ENCODE measurements at places on chromosomes 16 and 17.

DNA sequence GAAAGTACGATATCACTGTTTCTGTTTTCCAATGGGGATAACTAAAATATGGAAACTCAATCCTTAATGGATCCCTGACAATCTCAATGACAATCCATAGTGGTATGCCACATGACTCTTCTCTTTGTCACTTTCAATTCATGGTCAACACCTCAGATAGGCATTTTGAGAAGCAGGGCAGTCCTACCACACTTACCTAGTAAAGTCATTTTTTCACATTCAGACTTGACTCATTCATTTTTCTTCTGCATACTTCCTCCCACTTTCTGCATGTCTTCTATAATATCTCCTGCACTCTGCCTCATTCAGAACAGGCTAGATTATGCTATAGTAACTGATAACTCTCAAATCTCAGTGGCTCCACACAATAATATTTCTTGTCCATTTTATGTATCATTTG, 117.5 kb downstream of the FTO start:
- DNase-seq, result peak; percentile 49

GRCh38 chr17:53273126-53273525, 549.6 kb upstream of the KIF2B start:
- DNase-seq, result no peak

- DNase-seq, result no peak
Observed at GRCh38 chr16:51222016-51222415, 70.9 kb upstream of the SALL1 start.

DNA sequence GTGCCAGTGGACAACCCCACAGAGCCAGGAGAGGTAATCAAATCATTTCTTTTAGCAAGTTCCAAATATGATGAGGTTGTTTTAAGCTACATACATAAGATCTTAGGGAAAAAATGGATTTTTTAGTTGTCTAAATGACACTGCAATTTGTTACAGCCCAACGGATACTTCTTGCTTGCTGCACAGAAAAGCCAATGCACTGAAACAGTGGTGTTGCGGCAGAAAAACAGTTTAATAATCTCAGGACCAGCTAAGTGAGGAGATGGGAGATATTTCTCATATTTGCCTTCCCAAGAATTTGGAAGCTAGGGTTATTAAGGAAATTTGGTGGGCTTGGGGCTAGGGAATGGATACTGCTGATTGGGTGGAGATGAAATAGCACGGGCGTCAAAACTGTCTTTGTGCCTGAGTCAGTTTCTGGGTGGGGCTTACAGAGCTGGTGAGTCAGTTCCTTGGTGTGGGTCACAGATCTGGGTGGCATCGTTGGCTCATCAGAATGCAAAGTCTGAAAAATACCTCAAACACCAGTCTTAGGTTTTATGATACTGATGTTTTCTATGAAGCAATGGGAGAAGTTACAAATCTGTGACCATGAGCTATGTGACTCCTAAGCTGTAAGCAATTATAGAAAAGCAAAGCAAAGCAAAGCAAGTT, 255.4 kb downstream of the IRX3 start:
- DNase-seq, result no peak

DNA sequence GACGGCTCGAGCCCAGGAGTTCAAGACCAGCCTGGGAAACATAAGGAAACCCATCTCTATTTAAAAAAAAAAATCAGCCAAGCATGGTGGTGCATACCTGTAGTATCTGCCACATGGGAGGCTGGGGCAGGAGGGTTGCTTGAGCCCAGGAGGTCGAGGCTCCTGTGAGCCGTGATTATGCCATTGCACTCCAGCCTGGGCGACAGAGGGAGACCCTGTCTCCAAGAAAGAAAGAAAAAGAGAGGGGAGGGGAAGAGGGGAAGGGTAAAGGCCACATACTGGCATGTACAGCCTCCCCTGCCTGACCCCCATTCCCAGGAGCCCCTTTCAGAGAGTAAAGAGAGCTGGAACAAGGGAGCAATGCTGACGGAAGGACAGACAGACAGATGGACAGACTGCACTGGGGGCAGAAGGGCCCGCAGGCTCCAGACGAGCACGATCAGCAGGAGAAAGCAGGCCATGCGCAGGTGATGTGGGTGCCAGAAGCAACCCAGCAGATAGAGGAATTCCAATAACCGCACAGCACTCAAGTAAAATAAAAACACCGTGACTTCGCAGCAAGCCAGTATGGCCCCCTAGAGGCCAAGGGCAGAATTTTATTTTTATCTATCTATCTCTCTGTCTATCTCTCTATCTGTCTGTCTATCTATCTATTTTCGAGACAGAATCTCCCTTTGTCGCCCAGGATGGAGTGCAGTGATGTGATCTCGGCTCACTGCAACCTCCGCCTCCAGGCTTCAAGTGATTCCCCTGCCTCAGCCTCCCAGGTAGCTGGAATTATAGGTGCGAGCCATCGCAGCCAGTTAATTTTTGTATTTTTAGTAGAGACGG, 27.1 kb upstream of the SNN start:
- peak; percentile 82 for DNase-seq

GRCh38 chr17:9644910-9645751, at the start of gene USP43:
USP43 (plus strand) TSS chr17:9645517; CDS start chr17:9645633, 116 bp downstream.
- DNase-seq, result peak; percentile 28

DNA sequence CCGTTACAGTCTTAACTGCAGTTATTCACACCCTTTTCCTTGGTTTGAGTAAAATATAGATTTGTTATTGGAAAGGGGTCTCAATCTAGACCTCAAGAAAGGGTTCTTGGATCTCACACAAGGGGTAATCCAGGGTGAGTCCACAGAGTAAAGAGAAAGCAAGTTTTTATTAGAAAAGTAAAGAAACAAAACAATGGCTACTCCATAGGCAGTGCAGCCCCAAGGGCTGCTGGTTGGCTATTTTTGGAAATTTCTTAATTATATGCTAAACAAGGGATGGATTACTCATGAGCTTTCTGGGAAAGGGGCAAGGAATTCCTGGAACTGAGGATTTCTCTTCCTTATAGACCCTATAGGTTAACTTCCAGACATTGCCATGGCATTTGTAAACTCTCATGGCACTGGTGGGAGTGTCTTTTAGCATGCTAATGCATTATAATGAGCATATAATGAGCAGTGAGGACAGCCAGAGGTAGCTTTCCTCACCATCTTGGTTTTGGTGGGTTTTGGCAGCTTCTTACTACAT, 24.5 kb upstream of the MILR1 start:
- DNase-seq, result no peak

DNA sequence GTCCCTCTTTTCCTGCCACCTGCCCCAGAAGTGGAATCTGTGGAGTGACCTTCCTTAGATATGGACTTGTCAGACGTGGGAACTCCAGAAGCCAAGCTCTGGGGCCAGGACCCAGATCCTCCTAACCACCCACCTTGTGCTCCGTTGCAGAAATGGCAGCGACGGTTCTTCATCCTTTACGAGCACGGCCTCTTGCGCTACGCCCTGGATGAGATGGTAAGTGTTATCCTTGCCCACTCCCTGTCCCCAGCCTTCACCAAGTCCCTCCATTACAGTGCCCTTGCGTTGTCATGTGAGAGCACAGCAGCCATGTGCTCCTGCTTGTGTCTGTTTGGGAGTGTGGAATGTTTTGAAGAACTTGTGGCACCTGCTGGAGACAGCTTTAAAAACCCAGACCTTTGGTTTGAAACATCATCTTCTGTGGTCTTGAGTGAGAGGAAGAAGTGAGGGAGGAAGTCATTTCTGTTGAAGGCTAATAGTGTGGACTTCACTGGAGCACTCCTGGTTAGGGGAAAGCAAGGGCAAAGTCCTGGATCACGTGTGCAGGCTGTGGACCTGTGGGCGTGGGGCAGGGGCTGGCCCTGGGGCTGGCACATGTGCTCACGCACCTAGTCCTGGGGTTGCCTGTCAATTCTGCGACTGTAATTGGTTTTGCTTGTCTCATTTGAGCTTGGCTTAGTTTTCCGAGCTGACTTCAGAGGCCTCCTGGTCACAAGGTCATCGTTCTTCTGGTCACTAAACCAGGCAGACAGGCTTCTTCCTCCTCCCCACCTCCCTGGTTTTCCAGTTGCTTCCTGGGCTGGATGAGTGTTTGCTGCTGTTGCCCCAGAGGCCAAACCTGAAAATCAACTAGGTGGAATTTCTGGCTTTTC, 35.8 kb downstream of the MPRIP start:
- no peak for DNase-seq

DNA sequence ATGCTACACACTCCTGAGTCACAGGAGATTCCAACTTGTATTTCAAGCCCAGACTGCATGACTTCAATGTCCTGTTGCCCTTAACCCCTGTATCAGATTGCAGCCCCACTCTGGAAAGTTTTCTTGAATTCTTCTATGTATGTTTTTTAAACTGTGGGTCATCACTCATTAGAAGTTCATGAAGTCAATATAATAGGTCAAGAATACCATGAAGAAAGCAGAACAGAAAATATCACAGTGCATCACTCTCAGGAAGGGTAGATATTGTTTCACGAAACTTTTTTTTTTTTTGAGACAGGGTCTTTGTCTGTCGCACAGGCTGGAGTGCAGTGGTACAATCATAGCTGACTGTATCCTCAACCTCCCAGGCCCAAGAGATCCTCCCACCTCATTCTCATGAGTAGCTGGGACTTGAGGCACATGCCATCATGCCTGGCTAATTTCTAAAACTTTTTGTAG, 20.5 kb downstream of the PRKCB start:
- DNase-seq, result no peak

DNA sequence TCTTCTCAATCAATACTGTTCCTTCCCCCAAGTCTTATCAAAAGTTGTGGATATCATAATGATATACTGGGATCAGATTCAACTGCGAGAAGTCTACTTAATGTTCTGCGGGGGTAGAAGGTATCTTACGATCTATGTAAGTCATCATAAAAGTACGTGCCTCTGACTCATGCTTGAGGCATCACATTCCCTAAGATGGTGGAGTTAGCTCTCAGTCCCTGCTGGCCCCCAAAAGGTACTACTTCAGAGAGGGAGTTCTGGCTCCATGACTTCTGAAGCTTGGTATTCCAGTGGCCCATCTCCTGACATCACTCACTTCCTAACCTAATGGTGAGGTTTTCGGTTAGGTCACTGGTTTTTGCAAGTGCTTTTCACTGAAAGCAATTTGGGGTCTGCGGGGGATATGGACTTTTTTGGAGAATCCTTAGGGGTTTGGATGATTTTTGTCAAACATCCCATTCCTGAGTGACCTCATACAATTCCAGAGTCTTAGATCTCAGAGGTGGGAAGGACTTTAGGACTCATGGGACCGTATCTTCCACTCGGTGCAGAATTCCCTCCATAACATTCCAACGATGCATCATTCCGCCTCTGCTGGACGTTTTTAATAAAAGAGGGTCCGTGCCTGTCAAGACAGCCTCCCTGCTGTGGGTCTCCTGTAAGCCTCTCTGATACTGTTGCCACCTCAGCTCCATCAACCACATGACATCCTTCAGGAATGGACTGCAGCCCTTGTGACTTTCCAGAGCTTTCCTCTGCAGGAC, 74.3 kb downstream of the DYNLRB2 start:
- peak; percentile 86 for DNase-seq

DNA sequence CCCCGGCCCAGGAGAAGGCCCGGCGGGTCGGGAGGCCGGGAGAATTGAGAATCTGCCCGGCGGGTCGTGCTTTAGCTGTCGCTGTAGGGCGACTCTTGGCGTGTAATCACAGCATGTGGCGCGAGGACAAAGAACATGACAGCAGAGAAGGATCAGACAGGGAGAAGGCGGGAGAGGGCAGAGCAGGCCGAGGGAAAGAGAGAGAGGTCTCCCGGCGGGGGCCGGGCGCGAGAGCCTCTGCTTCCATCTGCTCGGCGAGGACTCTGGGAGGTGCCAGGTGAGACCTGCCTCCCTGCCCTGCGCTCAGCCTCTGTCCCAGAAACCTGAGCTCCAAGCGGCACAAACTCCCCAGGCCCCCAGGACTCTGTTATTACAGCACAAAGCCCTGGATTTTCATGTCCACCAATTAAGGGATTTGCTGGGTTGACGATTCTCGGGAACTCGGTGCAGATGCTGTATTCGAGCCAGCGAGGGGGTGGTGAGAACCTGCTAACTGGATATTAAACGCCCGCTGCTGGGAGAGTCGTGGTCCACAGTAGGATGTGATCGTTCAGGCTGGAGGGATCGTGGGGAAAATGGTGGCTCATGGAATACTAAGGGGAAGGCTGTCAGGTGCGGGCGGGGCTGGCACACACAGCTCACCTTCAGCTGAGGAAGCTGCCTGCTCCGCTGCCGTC, 172.0 kb upstream of the CIBAR2 start:
- DNase-seq, result no peak

- no peak for DNase-seq
Observed at GRCh38 chr17:44061446-44061845, 5.0 kb downstream of the LSM12 start.

- DNase-seq, result peak; percentile 95
Observed at GRCh38 chr17:59842901-59843652, 49.7 kb downstream of the TUBD1 start.

DNA sequence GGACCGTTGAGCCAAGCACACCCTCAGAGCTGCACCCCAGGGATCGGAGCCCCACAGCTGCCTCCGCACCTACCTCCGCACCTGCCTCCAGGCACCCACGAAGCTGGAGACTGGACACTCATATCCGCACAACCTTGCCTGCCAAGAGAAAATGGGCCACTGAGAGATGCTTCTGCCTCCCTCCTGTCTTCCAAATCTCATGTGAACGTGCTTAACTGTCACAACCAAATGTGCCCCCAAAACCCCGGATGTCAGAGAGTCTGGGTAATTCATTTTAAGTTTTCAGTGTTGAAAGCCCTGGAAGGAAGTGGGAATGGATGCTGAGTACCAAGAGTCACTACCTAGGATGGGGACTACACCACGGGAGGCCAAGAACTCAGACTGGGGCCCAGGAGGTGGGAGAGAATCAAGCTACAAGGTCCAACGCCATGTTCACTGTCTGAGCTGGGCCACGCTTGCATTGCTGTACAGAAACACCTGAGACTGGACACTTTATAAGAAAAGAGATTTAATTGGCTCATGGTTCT, 49.5 kb upstream of the MEAK7 start:
- no peak for DNase-seq

GRCh38 chr16:71351558-71351901, 7.0 kb upstream of the CALB2 start:
- DNase-seq, result no peak

DNA sequence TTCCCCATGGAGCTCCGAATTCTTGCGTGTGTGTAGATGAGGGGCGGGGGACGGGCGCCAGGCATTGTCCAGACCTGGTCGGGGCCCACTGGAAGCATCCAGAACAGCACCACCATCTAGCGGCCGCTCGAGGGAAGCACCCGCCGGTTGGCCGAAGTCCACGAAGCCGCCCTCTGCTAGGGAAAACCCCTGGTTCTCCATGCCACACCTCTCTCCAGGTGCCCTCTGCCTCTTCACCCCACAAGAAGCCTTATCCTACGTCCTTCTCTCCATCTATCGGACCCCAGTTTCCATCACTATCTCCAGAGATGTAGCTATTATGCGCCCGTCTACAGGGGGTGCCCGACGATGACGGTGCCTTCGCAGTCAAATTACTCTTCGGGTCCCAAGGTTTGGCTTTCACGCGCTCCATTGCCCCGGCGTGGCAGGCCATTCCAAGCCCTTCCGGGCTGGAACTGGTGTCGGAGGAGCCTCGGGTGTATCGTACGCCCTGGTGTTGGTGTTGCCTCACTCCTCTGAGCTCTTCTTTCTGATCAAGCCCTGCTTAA, 617 bp upstream of the SENP3 start:
- peak; percentile 83 for DNase-seq
